Muscle of back (tissue), 13 donors: ENCODE measurements at places on chromosomes 1 and 21. TPM values are rescaled to one million over a fixed set of nuclear protein-coding genes. Genes with fewer than 3 reads are reported as not detected.

ACTN2 gene
- 1,015 TPM for polyA plus RNA-seq

ALDH4A1 gene
- 14.1 TPM for polyA plus RNA-seq

TBX19 gene
- polyA plus RNA-seq, result 0.99 TPM

ENO1 gene
- polyA plus RNA-seq, result 383 TPM

MAP1LC3C gene
- 29.5 TPM for polyA plus RNA-seq

STXBP3 gene
- 27.4 TPM for polyA plus RNA-seq
